Activated CD4-positive, alpha-beta T cell treated with anti-CD3 and anti-CD28 coated beads, Interleukin-2, amount 10 ng/mL, durations not matched to agents 7 days and 5 days (primary cell): ENCODE measurements at places on chromosomes 3 and 15. TPM values are rescaled to one million over a fixed set of nuclear protein-coding genes. Genes with fewer than 3 reads are reported as not detected.

DNA sequence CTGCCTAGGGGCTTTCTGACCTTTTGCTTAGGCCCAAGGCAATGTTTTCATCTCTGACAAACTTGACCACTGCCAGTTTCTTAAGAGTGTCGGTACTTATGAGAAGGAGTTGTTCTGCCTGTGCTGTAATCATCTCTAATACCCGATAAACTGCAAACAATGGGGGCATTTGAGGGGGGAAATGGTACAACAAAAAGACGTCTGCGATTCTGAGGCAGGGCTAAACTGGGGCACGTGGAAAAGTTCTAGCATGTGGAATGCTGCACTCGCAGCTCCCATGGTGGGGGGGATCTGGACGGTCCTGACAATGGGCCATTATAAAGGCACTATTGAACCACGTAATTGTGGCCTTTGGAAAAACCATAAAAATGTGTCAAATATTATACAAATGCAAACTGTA is 73.1 kb upstream of the SAMMSON start:
- H3K27ac ChIP-seq = no peak overlapping the region
- no peaks in the 10 kb centered on the region for H3K4me1 ChIP-seq
- DNase-seq = no peak
- no peak overlapping the region for H3K4me3 ChIP-seq

The SPRED1 gene
- total RNA-seq = 0.15 TPM

The KBTBD12 gene
- not detected for total RNA-seq

The P2RY1 gene
- 0.17 TPM for total RNA-seq

The CHRD gene
- not detected for total RNA-seq

GRCh38 chr3:110383356-110383755 is 688.3 kb upstream of the NECTIN3 start:
- no peak overlapping the region for H3K4me3 ChIP-seq
- H3K27me3 ChIP-seq = no peaks in the 10 kb centered on the region
- H3K27ac ChIP-seq = no peak overlapping the region
- DNase-seq = no peak
